CD4-positive, alpha-beta T cell treated with Interleukin-12 subunit alpha and Interleukin-12 subunit beta, for 1 hour (primary cell): ENCODE measurements at places on chromosomes 4 and X.

DNA sequence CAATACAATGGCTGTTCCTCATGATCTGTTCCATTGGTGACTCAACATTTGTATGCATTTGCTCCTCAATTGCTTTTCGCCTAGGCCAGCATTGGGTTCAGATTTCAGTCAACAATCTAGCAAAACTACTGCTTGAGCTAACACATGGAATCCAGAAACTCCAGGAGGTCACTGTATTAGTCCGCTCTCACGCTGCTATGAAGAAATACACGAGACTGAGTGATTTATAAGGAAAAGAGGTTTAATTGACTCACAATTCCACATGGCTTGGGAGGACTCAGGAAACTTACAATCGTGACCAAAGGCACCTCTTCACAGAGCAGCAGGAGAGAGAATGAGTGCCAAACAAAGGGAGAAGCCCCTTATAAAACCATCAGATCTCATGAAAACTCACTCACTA lies 67.1 kb downstream of the RXFP1 start:
- no peak for DNase-seq

GRCh38 chrX:126985027-126985426 lies 165.5 kb downstream of the PRR32 start:
- DNase-seq, result no peak

DNA sequence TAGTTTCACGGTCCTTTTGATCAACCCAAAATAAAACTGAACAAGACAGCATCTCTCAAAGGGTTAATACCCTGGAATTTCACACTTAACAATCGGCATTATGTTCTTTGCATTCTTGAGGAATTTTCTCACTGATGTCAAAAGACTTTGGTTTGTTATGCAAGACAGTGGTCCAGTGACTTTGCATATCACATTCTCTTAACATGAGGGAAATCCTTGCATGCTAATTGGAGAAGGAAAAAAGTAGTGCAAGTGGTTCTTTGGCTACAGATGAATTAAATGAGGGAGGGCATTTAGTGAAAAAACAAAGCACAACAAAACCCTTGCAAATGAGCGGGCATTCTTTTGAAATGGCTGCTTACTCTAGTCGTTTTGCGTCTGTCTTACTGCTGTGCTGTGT lies 105.1 kb upstream of the LIMCH1 start:
- no peak for DNase-seq

DNA sequence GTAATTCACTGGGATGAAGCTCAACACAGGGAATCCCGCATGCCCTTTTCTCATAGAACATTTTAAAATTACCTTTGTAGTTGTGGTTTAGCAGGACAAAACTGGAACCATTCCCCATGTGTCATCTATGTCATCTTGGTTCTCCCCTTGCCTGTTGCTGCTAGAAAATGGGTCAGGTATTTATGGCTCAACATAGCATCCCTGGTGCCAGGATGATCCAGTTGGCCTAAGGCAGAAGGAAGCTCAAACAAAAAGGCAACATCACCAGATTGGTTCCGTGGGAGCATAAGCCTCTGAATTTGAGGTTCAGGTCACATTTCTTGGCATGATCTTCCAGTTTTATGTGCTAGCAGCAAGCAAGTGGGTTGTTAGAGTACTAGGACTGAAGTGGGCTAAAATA lies 552.6 kb upstream of the BOD1L1 start:
- DNase-seq, result no peak

DNA sequence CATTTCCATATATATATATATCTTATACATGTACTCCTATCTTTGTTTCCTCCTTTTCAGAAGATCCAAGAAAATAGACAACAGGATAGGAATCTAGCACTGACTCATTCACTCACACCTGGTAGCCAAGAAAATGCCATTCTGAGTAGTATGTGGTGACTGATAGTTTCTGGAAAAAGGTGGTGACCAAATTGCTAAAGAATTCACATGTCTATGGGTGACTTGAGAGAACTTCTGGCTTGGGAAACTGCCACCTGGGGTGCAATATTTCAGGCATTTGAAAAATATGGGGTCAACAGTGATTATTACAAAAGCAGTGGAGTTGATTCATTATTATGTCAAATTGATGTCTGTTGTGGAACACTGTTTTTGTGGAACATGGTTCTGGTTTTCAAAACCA lies 605.1 kb downstream of the PCDH18 start:
- DNase-seq, result no peak

DNA sequence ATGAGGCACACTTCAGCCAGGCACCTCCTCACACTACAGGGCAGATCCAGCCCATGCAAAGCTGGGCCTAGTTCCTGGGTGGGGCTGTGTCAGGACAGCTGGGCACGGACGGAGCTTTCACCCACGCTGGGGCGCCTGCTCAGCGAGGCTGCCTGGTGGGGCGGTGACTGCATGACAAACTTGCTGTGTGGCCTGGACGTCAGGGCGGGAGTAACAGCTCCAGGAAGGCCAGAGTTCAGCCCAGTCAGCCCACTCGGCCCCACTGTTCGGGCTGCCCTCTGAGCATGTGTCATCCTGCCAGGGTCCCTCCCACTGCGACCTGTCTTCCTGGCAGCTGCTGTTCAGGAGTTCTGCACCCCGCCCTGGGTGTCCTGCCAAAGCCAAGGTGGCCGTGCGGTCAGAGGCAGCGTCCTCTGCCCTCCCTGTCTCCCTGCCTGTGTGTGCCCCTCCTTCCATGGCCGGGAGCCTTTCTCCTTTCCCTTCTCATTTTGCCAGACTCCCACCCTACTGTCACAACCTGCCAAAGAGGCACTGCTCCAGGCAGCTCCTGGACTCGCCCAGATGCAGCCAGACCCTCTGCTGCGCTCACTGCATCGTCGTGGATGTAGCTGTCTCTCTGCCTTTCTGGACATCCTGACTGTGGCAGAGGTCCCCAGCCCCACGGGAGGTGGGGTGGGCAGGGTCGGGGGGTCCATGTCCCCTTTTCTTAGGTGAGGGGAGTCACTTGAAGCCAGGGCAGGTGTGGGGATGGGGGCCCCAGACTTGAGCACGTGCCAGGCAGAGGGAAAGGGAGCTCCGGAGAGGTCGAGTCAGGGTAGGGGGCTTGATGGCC lies 33.0 kb upstream of the KIAA0232 start:
- DNase-seq, result no peak

DNA sequence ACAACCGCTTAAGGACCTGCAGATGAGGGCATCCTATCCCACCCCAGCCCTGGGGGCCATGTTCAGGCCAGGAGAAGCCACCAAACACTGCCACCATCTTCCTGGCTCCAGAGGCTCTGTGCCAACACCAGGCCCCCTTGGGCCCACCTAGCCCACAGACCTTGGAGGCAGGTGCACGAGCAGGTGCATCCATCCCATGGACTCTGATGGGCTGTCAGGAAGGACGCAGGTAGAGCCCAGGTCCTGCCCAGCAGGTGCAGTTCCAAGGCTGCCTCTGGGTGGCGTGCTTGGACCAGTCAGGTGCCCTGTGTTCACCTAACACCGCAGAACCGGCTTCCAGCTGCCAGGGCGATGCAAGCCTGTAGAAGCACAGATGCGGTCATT lies 22.8 kb upstream of the PDE6B start:
- peak; percentile 20 for DNase-seq

- DNase-seq, result no peak
Measured at GRCh38 chr4:83250687-83251446, 33.7 kb downstream of the COQ2 start.

DNA sequence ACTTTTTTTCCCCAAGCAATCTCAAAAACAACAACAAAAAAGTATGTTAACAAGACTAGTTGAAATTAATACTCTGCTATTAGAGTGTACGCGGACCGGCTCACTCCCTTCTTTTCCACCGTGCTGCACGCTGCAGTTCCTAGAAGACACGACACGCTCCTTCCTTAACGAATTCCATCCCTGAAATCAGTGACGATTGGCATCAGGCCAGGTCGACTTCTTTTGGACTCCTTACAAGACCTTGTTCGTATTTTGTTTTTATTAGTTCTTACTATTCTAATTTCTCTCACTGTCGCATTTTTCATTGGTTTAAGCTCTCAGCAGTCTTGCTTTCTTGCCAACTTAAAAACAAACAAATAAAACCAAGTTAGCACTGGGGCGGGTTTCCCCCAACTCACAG lies 175.8 kb upstream of the PITX2 start:
- DNase-seq, result no peak

DNA sequence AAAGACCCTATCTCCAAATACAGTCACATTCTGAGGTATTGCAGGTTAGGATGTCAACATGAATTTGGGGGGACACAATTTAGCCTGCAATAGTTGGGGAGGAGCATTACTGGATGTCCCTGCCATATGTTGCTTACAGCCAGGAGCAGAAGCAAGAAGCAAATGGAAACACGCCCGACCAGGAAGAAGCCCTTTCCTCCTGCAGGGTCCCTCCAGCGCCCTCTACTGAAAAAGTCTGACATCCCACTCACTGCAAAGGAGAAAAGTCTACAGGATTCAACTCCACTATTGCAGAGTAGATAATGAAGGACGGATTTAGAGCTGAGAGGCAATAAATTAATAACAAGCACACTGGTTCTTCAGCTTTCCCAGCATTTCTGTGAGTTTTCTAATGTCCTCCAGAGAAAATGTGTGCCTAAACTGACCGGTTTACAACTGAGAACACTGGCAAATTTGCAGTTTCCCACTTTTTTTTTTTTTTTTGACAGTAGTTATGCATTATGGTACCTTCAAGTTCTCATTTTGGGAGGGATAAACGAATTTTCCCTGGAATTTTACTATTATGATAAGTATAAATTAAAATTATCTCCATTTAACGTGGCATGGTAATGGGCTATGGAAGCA lies 31.7 kb downstream of the COQ2 start:
- peak; percentile 83 for DNase-seq

DNA sequence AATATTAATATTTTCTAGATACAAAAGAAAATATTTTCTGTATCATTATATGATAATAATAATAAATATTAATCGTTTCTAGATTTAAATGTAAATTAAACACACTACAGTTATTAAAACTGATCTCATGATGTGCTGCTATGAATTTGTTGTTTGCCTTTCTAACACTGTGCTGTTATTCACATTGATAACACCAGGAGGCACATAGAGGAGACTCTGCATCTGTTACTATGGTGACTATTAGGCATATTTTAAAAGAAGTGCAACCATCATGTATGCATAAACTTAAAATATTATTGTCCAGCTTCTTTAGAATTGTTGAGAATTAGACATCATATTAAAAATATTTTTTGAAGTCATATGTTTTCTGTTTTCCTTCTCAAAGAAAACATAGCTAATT lies 11.8 kb upstream of the PDGFC start:
- no peak for DNase-seq

GRCh38 chr4:174933083-174933482 lies 14.9 kb downstream of the ADAM29 start:
- no peak for DNase-seq

DNA sequence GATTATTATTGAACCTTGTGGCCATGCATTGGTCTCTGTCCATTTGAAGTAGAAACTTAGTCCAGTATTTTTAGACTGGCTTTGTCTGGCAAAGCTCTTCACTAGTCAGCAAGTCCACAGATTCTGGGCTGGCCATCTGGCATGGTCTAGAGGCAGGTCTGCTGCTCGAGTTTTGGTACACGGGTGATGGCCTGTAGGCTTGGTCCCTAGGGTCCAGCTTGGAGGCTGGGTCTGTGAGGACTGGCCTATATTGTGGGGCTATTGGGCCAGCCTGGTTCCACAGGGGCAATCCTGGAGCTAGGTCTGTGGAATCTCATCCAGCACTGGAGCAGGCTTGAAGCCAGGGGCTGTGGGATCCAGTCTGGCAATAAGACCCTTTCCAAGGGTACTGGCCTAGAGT lies 607.6 kb upstream of the KLHL4 start:
- DNase-seq, result no peak

DNA sequence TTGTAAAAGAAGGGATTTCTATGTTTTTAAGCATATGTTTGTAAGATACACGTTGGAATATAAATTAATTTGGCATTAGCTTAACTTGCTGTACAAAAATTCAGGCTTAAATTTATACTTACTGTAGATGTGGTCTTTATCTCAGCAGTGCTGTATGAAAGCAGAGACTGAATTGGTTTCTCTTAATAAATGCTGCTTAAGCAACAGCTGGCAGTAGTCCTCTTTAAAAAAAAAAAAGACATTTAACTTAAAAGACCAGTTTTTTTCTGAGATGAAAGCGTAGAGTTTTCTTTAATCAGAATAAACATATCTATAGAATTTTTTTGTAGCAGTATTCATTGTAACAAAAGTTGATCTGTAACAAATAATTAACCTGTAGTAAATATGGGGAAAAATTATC lies 124.6 kb downstream of the RAP1GDS1 start:
- DNase-seq, result no peak

GRCh38 chr4:147682755-147683154 lies 1.2 kb downstream of the PRMT9 start:
- DNase-seq, result no peak

DNA sequence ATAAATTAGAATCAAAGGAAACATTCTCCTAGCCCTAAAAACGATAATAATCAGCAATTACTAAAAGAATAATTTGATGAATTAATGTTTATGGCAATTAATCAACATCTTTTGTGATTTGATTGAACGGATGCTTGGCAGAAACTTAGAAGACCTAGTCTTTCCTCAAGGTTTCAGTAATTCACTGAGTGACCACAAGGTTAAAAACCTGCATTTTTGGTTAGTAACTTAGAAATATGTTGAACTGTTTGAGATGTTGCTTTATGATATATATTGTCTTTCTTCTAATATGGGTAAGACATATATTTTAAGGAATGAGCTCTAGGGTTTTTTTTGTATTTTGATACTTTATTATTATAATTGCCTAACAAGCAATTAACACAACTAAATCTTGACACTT lies 793.0 kb upstream of the NDST4 start:
- no peak for DNase-seq

DNA sequence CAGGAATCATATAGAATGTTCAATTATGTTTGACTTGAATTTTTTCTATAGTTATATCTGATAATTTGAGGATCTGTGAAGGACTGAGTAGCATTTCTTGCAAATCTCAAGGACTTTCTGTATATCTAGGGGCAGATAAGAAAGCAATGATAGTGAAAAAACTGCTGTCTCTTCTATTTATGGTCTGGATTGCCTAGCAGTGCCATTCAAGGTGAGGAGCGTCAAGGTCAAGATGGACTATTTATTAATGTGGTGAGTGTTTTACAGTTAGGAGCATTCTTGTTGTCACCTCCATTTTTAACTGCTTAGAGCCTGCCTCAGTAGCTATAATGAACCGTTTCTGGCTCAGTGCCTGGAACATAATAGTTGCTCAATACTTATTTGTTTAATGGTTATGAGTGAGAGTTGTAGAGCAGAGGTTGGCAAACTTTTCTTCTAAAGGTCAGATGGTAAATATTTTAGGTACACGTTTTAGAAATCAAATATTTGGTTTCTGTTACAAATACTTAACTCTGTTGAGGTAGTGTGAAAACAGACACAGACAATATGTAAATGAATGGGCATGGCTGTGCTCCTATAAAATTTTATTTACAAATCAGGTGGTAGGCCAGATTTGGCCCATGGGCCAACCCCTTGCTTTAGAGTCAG lies 523.2 kb upstream of the IGFBP7 start:
- no peak for DNase-seq

DNA sequence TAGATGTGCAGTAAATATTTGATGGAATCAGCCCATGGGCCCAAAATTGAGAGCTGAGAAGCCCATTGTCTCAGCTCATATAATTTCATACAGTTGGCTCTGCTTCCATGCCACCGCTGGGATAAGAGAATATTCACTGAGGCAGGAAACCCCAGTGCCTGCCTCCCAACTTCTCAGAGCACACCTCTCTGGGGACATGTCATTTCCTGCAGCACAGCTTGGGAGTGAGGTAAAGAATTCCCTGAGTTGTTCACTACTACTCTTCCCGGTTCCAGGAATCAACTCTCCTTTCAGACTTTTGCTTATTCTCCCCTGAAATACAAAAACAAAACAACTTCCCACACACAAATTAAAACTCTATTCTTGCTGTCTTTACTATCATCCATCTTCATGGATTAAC lies 389.3 kb downstream of the MAPK10 start:
- no peak for DNase-seq
